Urinary bladder (tissue), 4 donors: ENCODE measurements at places on chromosomes 2 and 18.

- DNase-seq: no peak
Observed at GRCh38 chr18:6778459-6779247, 49.1 kb downstream of the ARHGAP28 start.

GRCh38 chr2:170467568-170468422 lies 247.3 kb upstream of the SP5 start:
- DNase-seq: no peak

DNA sequence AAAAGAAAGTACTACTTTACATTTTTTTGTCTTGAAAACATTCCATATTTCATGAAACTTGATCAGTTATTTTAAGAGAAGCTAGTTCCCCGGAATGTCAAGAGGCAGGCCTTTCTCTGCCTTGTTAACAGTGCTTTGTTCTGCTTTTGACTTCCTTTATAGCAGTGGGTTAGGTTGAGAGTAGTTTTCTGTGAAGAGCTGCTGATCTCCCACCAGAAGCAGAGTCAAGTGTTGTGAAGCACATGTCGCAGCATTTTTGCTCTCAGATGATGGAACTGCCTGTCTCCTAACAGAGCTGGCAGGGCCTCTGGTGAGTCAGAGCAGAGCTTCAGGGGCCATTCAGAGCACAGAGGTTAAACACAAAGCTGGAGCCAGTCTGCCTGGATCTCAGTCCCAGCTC lies 871.8 kb downstream of the SLC4A3 start:
- DNase-seq: no peak

DNA sequence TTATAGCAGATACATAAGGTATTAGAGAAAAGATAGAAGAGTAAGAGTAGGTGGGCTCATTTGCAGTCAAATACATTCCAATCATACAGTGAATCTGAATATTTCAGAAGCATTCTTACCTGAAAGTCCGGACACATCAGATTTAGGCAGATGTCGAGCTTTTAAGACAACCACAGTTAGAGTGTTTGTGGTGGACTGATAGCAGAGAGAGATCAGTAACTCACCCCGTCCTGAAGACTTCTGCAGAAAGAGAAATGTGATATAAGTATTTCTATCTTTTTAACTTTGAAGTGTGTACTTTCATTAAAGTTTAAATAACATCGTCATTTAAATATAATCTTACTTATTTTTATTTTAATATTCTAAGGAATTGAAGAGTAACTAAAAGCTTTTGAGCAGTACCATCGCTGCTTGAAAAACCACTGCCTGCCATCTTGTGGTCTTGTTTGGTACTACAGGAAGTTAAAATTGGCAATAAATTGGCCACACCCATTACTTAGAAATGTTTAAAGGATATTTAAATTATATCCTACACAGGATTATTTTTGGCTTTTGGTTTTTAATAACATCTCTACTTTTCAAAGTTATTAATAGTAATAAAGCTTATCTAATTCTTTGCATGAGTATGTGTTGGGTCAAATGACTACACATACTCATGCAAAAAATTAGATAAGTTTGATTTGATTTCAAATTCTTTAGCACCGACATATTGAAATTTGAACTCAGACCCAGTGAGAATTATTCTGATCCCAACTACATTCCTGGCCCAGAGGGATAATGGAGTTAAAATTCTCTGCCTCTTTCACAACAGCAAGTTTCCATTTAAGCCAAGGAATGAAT lies 5.5 kb downstream of the SYT4 start:
- DNase-seq: no peak

DNA sequence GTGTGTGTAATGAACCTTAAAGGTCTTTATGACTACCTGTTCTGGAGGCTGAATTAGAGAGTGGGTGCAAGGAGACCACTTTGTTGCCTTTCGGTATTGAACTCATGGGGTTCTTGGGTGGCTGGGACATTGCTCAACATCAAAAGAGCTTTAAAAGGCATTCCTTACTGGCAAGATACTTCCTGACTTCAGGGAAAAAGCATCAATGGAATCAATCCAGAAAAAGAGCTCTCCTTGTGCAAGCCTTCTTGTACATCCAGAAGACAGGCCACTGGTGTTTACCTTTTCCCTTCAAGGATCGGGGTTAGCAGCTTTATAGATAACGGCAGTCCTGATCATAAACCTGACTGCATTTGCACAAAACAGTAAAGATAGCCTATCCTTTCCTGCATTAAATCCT lies 9.5 kb downstream of the PNO1 start:
- DNase-seq: no peak

- DNase-seq: no peak
Observed at GRCh38 chr2:69490486-69490885, 53.3 kb upstream of the NFU1 start.

DNA sequence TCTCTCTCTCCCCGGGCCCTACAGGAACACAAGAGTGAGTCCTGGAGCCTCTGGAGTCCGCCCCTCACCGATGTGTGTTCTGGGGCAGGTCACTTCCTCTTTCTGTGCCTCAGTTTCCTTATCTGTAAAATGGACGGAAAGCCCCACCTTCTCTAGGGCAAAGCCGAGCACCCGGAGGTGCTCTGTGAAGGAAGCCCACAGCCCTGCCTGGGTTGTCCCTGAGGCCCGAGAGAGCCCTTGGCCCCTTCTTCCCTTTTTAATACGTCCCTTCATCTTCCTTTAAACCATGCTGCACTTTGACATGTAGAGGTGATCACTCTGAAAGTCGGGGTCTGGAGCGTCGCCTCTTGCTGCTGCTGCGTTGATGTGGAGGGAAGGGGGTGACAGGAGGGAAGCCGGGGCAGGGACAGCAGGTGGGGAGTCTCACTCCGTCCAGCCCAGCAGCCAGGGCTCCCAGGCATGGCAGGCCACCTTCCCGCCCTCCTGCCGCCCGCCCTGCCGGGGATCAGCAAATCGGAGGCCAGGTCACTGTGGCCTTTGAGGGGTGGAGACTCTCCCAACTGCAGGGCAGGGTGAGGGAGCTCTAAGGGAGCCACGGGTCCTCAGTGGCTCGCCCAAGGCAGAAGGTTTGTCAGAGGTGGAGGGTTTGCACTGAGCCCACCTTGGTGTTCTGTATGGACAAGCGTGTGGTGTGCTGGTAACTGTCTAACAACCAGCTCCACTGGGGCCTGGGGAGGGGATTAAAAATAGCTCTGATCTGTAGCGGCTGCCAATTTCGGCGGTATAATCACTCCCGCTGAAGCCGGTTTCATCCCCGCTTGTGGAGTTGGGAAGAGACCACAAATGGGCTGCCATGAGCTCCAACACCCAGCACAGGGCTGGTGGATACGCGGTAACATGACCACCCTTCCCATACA lies 135.9 kb upstream of the ID2 start:
- no peak for DNase-seq

- no peak for DNase-seq
Observed at GRCh38 chr2:181239201-181239799, 217.9 kb upstream of the ITGA4 start.

- no peak for DNase-seq
Observed at GRCh38 chr2:101655702-101656422, 41.6 kb upstream of the MAP4K4 start.
